ENCODE measurements at places on chromosomes 5 and 9.

DNA sequence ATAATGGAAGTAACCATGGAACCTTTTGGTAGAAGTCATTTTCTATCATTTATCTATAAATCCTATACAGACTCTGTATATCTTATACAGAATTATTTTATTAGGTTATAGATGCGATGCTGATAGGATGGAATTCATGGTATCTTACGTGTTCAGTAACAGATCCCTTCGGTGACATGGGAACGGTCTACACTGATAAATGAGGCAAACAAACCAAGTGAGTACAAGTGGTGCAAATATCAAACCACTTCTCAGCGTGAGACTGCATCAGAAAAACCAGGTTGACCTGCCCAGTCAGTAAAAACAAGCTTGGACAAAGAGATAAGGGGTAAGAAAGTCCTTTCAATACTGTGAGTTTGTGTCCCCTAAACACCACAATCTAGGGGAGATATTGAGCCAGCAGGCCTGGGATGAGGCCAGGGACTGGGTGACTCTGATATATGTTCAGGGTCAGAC is 215.5 kb downstream of the GAPVD1 start:
- no peak for DNase-seq

DNA sequence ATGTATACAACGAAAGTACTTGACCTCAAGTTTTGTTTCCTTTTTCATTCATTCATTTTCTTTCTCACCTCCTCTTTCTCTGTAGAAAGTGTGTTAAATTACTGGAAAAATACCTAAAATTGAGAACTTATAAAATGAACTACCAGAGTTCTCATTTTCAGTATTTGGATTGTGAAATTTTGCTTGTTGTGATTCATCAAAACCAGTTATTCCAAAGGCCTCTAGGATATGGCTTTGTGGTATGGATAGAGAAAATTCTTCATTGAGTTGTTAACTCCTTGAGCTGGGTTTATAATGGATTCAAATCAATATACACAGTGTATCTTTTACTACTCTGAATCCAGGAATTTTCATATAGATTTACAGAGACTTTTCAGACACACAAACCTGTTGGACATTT is 287.6 kb downstream of the KDM4C start:
- no peak for DNase-seq

DNA sequence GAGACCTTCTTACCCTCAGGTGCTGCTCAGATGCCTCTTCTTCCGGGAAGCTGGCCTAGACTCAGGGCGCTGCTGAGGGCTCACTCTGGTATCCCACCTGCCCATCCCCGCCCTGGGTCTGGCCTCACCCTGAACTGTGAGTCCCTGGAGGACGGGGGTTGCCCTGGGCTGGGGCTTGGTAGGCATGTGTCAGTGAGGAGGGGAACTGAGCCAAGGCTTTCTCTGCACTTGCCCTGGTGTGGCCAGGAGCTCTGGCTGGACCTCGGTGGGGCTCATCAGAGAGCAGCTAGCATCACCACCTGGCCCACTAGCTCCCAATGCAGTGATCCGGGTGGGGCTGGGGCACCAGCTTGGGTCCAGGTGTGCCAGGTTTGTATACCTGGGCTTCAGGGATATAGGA is 15.6 kb downstream of the PLEKHG4B start:
- DNase-seq: no peak

DNA sequence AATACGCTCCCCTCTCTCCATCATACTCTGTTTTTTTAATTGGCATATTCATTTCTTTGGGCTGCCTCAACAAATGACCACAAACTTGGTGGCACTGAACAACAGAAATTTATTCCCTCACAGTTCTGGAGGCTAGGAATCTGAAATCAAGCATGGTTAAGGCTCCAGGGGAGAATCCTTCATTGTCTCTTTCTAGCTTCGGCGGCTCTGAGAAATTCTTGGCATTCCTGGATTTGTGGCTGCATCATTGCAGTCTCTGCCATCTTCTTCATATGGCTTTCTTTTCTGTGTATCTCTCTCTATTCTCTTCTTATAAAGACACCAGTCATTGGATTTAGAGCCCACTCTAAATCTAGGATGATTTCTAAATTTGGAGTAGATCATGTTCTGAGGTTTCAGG is 10.9 kb upstream of the SLC24A2 start:
- DNase-seq: no peak

GRCh38 chr5:173909199-173909598 is 21.1 kb downstream of the CPEB4 start:
- no peak for DNase-seq

All from nephron progenitor cell (in vitro differentiated cells).